ENCODE measurements at places on chromosomes 4 and X.

DNA sequence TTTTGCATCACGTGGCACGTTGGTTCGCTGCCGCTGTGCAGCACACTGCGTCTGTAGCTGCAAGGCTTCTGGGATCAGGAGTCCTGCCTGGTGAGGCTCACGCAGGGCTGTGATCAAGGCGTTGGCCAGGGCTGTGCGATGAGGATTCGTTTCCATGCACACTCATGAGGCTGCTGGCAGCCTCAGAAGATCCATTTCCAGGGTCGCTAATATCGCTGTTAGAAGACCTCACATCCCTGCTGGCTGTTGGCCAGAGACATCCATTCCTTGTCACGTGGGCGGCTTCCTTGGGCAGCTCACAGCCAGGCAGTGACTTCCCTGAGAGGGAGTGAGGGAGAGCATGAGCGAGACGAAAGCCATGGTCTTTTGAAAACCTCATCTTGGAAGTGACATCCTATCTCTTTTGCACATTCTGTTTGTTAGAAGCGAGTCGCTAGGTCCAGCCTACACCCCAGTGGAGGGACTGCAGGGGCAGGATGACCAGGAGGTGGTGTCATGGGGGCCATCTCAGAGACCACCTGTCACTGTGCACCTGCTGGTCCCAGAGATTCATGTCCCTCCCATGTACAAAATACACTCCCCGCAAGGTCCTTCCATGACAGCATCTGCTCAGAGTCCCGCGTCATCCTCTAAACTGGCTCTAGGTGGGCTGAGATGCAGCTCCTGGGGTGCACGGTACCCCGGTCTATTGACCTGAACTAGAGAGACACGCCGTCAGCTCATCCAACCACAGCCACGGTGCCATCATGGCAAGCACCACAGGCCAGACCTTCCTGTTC is 12.2 kb downstream of the RGS12 start:
- no peak for DNase-seq

- no peak for DNase-seq
Observed at GRCh38 chr4:2361366-2362265, 56.8 kb downstream of the ZFYVE28 start.

GRCh38 chr4:26181616-26182015 is 139.2 kb upstream of the RBPJ start:
- no peak for DNase-seq

DNA sequence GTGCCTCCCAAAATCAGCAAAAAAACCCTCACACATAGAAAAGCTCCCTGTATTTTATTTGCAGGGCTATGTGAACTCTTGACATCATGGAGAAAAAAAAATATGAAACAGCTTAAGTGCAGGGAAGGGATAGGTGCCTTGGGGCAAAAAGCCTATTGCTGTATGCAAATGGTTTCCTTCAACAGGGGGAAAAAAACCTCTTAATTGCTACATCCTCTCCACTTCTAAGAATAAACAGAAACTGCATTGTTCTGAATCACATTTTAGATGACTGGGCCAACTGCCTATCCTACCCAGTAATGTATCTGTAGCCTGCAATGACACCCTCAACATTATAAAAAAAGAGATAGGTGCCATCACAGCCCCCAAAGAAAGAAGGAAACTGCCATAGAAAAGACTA is 229.4 kb upstream of the GALNTL6 start:
- DNase-seq = peak; percentile 52

- DNase-seq = no peak
Observed at GRCh38 chrX:50082741-50083140, 118.1 kb downstream of the AKAP4 start.

DNA sequence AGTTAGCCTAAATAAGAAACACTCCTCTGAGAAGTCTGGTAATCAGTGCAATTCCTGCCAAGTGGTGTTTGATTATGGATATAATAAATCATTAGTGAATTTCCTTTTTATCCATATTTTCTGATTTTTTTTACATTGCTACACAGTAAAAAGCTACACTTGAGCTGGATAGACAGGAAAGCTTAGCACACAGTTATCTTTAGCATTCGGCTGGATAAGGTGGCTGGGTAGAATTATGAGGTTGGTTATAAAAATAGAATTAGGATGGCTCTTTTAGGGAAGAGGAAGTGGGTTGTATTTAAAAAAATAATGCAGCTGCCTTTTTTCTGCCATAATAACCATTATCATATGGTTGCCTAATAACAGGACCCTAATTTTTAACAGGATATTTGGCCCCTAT is 460.6 kb downstream of the NAF1 start:
- no peak for DNase-seq

DNA sequence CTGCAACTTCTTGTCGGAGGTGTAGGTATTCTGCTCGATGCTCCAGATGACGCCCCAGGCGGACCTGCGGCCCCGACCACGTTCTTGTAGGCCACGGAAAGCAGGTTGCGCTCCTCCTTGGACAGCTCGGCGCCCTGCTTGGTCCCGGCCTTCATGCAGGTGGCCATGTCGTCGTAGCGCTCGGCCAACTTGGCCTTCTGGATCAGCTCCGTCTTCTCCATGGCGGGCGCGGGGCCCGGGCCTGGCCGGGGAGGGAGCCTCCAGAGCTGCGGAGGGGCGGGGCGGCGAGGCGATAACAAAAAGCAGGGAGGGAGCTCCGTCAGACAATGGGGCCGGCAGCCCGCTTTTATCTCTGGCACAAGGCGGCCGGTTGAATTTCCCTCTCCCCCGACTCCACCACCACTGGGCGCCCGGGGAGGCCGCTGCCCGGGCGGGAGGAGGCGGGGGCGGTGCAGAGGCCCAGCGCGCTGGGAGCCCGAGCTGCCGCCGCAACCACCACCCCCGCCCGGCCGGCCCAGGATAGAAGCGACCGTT is 28.3 kb upstream of the DRP2 start:
- DNase-seq = no peak

DNA sequence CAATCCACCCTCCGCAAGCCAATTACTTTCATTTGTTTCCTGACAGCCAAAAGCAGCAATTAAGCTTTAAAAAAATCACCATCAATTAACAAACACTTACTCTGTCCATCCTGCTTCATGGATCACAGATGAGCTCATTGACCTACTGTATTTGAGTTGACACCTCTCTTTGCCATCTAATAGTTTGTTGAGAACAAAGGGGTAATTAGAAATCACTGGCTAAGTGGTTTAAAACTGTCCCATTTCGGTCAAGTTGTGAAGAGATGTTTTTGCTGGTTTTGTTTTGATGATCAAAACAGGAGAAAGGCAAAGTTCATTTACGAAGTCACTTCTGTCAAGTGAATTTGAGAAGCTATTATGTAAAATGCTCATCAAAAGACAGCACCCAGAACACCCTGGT is 10.4 kb downstream of the SH3KBP1 start:
- DNase-seq = no peak

DNA sequence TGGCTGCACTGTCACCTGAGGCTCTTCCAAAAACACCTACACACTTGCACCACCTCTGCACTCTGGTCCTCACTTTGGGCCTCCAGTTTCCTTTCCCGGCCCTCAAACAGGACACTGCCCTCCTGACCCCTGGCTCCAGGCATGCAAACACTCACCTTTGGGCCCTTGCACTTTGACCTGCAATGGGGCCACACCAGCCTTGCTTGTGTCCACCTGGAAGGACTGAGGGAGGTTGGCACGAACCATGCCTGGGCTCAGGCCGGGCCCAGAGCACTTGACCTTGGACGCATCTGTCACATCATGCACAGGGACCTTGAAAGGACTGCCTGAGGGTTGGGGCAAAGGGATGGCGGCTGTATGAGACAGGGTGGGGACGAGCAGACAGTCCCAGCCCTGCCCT is 15.6 kb downstream of the FLNA start:
- DNase-seq = no peak

DNA sequence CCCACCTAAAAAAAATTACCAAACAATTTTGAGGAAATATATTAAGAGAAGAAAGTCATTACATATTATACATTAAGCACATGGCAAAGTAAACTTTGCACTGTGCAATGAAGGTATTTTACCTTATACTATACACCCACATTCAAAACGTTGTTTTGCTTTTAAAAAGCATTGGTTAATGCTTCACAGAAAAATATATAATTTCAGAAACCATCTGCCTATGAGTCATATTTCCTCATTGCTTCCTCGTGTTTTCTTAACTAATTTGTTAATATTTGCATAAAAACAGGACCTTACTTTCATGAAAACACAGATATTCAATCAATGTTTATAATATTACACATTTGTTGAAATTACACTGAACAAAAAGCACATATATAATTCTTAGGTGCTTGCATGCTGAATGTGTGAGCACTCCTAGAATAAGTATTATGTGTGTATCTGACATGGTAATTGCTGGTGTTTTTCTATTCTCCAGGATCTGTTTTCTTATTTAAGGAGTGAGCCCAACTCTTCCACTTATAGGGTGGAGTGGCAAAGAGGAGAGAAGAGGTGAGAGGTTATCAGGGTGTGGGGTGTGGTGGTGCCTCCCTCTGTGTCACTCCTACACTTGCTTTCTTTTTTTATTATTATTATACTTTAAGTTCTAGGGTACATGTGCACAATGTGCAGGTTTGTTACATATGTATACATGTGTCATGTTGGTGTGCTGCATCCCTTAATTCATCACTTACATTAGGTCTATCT is 95.1 kb upstream of the IQCM start:
- DNase-seq = no peak

DNA sequence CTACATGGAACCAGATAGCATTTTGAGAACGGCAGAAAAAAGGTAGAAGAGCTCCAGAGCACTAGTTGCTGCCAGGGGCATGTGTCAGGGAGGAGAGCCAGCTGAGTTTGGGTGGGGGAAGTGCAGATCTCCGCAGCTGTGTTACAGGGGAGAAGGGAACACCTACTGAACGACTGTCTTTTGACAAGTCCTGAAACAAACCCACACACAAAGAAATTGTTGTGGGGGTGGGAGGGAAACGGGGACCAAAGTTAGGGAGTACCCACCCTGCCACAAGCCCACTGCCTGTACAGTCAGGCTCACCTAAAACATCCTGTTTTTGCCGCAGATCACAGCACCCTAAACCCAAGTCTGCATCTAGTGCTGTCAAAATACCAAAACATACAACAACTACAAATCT is 55.5 kb downstream of the LEF1 start:
- no peak for DNase-seq

GRCh38 chr4:168386002-168386401 is 67.5 kb upstream of the DDX60 start:
- DNase-seq = no peak

DNA sequence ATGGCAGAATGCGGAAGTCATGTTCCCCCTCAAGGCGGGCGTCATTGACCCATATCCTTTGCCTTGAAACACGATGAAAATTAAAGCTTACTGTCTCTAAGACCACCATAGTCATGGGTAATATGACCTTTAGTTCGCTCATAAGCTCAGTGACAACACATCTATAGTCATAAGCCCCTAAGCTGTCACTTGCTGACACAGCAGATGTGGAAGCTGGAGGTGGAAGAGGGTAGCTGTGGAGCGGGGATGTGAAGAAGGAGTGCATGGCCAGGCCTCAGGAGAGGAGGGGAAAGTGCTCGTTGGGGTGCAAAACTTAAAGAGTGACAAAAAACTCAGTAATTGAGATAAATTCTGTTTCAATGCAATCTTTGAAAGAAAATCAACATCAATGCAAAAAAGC is 134.0 kb upstream of the PDLIM3 start:
- DNase-seq = no peak

All from SK-N-MC (cell line).